ENCODE measurements at places on chromosomes 1 and 21.

- DNase-seq, result no peak
Observed at GRCh38 chr1:34865573-34865972, 6.0 kb upstream of the SMIM12 start.

DNA sequence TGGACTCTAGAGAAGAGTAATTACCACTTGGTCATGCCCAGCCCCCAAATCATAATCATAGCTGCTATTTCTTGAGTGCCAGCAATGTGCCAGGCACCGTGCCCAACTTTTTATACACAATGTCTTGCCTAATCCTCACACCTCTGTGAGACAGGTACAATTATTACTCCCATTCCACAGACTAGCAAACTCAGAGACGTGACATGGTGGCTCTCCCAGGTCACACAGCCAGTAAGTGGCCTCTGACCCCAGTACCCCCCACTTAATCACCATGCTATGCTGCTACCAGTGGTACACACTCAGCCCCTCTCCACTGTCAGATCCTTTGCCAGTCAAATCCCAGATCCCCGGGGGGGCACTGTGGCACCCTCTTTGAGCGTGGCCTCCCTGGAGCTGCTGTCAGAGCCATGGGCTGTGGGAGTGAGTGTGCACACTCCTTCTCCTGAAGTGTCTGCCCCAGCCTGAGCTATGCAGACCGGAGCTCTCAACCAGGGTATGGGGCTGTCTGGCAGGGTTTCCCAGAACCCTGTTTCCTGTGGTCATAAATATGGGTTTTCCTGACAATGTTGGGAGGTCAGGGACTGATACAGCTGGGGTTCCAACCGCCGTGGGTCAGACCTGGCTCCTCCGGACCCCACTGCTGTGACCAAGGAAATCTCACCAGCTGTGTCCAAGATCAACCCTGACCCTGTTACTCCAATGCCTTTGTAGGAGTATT lies 51.8 kb downstream of the LACTBL1 start:
- no peak for DNase-seq

- DNase-seq, result no peak
Observed at GRCh38 chr1:156498432-156499193, 2.0 kb downstream of the MEF2D start.

DNA sequence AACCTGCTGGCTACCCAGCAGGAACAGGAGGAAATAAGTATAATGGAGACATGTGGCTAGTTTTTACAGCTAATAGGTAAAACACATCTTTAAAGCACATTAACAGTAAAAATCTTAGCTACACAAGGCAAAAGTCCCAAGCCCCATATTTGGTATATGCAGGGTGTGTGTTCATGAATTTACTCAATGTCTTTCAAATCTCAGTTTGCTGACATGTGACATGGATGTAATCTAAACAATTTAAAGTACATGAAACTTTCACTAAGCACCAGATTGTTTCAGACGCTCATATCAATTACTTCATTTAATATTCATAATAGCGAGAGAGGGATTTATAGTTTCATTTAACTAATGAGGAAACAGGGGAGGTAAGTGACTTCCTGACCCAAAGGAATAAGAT lies 3.9 kb downstream of the TACSTD2 start:
- DNase-seq, result no peak

GRCh38 chr21:33332143-33332542 lies 7.4 kb downstream of the IFNAR1 start:
- DNase-seq, result no peak

DNA sequence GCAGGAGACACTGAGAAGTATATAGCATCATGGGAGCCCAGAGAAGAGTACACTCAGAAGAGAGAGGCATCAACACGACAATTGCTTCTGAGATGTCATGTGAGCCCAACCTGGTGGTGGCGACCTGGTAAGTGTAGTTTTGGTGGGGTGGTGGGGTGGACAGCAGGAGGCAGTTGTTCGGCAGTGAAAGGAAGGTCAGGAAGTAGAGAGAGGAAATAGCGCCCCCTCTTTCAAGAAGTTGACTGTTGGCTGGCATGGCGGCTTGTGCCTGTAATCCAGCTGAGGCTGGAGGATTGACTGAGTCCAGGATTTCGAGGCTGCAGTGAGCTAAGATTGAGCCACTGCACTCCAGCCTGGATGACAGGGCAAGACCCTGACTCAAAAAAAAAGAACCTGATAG lies 12.6 kb downstream of the RSPO1 start:
- no peak for DNase-seq

DNA sequence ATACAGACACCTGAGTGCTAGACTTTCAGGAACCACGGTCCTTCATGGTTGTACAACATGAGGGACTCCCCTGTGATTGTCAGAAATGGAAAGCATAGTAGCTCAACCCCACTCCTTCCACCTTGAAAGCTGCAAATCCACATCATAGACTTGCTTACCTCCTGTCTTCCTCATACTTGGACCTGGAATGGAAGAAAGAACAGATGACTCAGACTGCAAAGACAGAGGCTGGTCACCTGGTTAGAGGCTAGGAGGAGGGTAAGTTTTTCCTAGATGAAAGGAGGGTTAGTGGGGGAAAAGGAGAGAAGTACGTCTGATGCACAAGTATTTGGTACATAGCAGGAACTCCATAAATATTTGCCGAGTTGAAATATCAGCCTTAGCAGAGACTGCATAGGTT lies 37.2 kb downstream of the LRRC71 start:
- DNase-seq, result no peak

- no peak for DNase-seq
Observed at GRCh38 chr1:52632732-52633290, at the start of gene SHISAL2A. TSS of gene SHISAL2A (plus strand) at chr1:52633168. CDS start at chr1:52633494, 326 bp downstream.

DNA sequence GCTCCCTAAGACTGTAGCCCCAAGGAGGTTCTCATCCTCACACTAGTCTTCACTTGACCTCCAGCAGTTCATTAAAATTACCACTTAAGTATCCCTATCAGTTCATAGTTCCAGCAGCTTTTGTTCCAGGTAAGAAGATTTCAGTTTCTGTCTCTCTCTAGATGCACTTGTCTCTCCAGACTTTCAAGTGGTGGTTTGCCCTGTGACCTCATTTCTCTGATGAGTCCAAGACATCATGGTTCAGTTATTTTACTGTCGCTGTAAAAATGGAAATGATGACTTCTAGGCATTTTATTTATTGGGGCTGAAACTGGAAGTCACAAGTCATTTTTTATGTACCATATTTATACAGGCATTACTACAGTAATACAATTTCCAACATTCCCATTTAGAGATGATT lies 17.9 kb upstream of the RGS18 start:
- DNase-seq, result no peak

DNA sequence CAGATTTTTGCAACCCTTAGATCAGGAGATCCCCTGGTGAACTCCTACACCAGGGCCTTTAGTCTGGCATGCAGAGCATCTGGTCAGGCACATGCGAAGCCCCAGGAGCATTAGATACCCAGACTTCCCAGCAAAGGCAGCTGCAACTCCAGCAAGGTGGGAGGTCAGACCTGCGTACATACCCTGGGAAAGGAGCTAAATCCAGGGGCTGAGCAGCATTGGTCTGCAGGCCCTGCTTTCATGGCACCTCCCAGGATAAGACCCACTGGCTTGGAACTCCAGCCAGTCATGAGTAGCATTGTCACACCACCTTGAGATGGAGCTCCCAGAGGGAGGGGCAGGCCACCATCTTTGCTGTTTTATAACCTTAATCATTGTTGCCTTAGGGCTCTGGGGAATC lies 92.3 kb downstream of the KCNT2 start:
- DNase-seq, result no peak

DNA sequence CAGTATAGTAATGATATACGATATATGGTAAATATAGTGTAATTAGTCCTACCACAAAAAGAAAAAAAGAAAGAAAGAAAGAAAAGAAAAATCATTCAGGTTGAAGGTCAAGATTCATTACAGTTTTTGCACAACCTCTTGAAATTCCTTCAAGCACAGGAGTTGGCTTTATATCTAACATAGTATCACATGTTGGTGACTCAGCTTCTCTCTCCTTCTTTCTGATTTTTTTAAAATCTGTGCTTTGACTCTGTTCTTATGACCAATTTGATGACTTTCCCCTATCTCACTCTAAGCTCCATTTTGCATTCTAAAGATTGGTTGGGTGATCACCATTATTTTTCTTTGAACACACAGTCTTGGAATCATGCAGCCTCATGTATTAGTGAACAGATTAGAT lies 148.2 kb upstream of the COL11A1 start:
- DNase-seq, result peak; percentile 79

DNA sequence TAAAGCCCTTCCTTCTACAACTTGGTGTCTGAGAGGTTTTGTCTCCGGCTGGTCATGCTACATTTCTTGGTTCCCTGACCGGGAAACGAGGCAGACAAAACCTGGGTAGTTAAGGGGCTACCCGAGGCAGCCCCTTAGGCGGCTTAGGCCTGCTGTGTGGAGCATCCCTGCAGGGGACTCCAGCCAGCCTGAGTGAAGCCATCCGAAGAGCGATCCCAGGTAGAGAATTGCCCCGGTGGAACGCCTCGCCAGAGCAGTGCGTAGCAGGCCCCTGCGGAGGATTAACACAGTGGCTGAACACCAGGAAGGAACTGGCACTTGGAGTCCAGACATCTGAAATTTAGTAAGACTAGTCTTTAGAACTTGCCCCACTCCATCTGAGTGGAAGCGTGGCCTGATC lies 21.2 kb upstream of the MYOCOS start:
- no peak for DNase-seq

DNA sequence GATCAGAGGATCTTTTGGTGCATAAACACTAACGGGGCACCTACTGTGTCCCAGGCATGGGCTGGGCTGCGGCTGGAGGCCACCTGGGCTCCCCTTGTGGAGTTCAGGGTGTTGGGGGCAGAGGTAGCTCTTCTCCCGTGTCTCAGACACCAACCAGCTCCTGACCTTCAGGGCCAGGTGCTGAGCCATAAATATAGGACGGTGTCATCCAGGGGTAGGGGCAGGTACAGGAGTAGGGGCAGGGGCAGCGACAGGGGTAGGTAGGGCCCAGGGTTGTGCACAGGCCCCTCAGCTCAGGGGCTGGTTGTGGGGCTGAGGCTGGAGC lies 18.0 kb upstream of the LRRC3 start:
- no peak for DNase-seq

GRCh38 chr1:59150577-59151386 lies 146.1 kb upstream of the FGGY start:
- DNase-seq, result peak; percentile 94

Measured in iris pigment epithelial cell (primary cell).